HepG2 (cell line): ENCODE measurements at places on chromosomes 11 and 22.

DNA sequence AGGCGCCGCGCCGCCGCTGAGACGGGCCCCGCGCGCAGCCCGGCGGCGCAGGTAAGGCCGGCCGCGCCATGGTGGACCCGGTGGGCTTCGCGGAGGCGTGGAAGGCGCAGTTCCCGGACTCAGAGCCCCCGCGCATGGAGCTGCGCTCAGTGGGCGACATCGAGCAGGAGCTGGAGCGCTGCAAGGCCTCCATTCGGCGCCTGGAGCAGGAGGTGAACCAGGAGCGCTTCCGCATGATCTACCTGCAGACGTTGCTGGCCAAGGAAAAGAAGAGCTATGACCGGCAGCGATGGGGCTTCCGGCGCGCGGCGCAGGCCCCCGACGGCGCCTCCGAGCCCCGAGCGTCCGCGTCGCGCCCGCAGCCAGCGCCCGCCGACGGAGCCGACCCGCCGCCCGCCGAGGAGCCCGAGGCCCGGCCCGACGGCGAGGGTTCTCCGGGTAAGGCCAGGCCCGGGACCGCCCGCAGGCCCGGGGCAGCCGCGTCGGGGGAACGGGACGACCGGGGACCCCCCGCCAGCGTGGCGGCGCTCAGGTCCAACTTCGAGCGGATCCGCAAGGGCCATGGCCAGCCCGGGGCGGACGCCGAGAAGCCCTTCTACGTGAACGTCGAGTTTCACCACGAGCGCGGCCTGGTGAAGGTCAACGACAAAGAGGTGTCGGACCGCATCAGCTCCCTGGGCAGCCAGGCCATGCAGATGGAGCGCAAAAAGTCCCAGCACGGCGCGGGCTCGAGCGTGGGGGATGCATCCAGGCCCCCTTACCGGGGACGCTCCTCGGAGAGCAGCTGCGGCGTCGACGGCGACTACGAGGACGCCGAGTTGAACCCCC lies 798 bp downstream of the BCR start:
- peaks cover 80% of the 10 kb centered on the region for H3K4me1 ChIP-seq
- no peaks in the 10 kb centered on the region; the same call in 1 of the 2 replicates for H3K36me3 ChIP-seq
- peak overlapping the region; percentile 69 for H3K27ac ChIP-seq
- peak overlapping the region; percentile 83 for H3K4me3 ChIP-seq

DNA sequence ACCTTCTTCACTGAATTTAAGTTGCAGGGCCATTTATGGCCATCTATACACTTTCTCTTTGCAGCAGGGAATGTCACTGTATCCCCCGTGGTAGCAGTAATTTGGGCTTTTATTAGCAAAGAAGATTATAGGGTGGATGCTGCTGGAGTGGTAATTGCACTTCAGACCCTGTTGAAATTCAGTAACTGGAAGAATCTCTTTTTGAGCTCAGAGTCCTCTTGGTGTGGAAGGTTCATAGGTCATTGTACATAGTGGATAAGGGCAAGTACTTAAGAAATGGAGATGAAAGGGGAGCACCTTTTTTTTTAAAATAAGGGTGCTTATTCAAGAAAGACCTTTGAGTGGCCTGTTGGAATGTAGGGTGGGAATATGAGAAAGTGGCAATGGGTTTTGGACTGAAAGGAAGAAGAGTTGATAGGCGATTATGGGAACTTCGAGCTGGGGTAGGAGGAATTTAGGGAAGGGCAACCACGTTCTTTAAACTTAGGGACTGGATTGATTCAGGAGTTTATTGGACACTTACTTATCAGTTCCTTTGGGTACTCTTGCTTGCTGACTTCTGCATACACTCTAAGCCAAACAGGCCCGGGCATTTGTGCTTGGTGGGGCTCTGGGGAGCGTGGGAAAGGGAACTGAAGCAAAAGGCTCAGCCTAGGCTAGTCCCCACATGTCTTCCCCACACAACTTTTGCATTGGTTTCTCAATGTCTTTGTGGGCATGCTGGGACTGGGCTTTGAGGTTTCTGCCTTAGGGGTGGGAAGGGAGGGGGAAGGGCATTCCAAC lies 26.5 kb downstream of the CTNND1 start:
- H3K27ac ChIP-seq = peak overlapping the region; percentile 69
- H3K4me1 ChIP-seq = peaks cover 97% of the 10 kb centered on the region
- DNase-seq = peak; percentile 32
- no peaks in the 10 kb centered on the region for H3K27me3 ChIP-seq
- H3K36me3 ChIP-seq = peaks cover 19% of the 10 kb centered on the region

GRCh38 chr11:47225552-47226400 lies 11.0 kb downstream of the DDB2 start:
- no peaks in the 10 kb centered on the region for H3K4me1 ChIP-seq
- no peak overlapping the region for H3K4me3 ChIP-seq
- peaks cover 3% of the 10 kb centered on the region for H3K36me3 ChIP-seq
- H3K27me3 ChIP-seq = no peaks in the 10 kb centered on the region

- no peak overlapping the region for H3K4me3 ChIP-seq
- H3K36me3 ChIP-seq = no peaks in the 10 kb centered on the region
- H3K27me3 ChIP-seq = no peaks in the 10 kb centered on the region
- no peak for DNase-seq
Measured at GRCh38 chr22:16774911-16775500, 50.2 kb downstream of the XKR3 start.

GRCh38 chr11:126140926-126141280 lies 70.5 kb downstream of the RPUSD4 start:
- DNase-seq = no peak
- H3K36me3 ChIP-seq = no peaks in the 10 kb centered on the region
- no peak overlapping the region for H3K4me3 ChIP-seq
- H3K27me3 ChIP-seq = peaks cover 7% of the 10 kb centered on the region; the same call in 1 of the 3 replicates
- H3K4me1 ChIP-seq = peaks cover 62% of the 10 kb centered on the region

GRCh38 chr11:11605181-11605580 lies 16.6 kb downstream of the GALNT18 start:
- no peaks in the 10 kb centered on the region for H3K36me3 ChIP-seq
- DNase-seq = no peak
- H3K4me1 ChIP-seq = no peaks in the 10 kb centered on the region
- peaks cover 44% of the 10 kb centered on the region; the same call in 2 of the 3 replicates for H3K27me3 ChIP-seq

DNA sequence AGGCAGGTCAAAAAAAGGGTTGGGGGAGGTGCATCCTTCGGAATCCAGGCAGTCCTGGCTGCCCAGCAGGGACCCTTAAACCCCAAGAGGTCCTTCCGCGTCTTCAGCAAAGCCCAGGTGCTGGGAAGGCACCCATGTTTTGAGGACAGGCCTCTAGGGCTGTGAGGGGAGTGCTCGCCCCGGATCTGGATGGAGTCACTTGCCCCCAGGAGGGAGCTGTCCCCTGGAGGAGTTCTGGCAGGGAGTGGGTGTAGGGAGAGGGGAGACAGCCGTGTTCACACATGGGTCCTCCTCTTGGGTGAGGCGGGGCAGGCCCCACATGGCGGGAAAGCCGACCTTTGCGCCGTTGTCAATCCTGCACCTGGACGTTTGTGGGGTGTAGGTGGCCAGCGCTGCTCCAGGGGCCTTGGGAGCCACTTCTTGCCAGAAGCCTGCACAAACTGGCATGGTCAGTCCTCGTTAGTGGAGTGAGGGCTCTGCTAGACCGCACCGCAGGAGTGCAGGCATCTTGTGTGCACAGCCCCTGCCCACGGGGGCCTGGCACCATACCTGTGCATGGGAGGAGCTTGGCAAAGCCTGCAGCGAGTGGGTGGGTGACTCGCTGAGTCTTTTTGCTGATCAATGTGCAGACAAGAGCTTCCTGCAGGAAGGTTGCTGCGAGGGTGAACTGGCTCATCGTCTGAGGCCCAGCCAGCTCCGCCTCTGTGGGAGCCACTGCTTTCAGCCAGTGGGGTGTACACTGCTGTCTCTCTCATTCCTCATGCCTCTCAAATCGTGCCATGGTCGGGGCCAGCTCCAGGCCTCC lies 16.0 kb downstream of the PPIL2 start:
- H3K4me3 ChIP-seq = no peak overlapping the region
- peaks cover 17% of the 10 kb centered on the region for H3K4me1 ChIP-seq
- DNase-seq = no peak
- H3K36me3 ChIP-seq = peaks cover 21% of the 10 kb centered on the region

DNA sequence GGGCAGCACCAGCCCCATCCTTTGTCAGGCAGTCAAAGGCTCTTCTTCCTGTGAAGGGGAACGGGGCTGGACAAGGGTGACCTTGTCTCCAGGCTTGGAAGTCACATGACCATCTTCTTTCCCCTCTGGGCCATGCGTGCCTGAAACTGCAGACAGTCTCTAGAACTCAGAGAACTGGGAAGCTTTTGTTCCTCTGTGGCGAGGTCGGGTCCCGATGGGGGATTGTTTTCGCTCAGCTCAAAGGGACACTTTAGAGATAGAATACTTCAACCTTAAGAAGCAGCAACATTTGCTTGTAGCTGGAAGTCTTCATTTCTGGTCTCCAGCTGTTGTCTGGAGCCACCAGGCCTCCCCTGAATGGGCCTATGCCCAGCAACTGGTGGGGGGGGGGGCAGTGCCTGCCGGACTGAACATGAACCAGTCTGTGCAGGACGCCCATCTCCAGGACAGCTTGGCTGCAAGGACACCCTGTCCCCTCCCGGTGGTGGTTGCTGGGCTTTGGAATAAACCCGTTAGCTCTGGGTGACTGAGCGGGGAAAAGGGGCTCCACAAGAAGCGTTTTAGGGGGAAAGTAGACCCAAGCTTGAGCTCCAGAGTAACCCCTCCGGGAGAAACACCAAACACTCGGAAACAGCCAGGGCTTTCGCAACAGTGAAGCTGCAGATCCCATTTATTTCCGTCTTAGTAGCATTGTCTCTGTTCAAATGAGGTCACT lies 55.7 kb upstream of the EMID1 start:
- no peaks in the 10 kb centered on the region for H3K36me3 ChIP-seq
- H3K4me3 ChIP-seq = no peak overlapping the region
- H3K27ac ChIP-seq = no peak overlapping the region
- H3K27me3 ChIP-seq = no peaks in the 10 kb centered on the region
- DNase-seq = peak; percentile 50

GRCh38 chr22:27476729-27477128 lies 324.8 kb downstream of the MN1 start:
- peaks cover 19% of the 10 kb centered on the region; the same call in 2 of the 3 replicates for H3K27me3 ChIP-seq
- H3K36me3 ChIP-seq = no peaks in the 10 kb centered on the region
- no peak overlapping the region for H3K27ac ChIP-seq
- peaks cover 36% of the 10 kb centered on the region for H3K4me1 ChIP-seq
- no peak overlapping the region for H3K4me3 ChIP-seq

- no peaks in the 10 kb centered on the region; the same call in 2 of the 3 replicates for H3K27me3 ChIP-seq
- peak overlapping the region; percentile 54 for H3K27ac ChIP-seq
- peak; percentile 70 for DNase-seq
- peak overlapping the region; percentile 78 for H3K4me3 ChIP-seq
- peaks cover 27% of the 10 kb centered on the region for H3K36me3 ChIP-seq
Measured at GRCh38 chr11:450809-451451, 851 bp downstream of the PTDSS2 start.

- DNase-seq = peak; percentile 82
- peaks cover 19% of the 10 kb centered on the region for H3K36me3 ChIP-seq
- no peak overlapping the region for H3K4me3 ChIP-seq
- no peaks in the 10 kb centered on the region for H3K27me3 ChIP-seq
- no peak overlapping the region for H3K27ac ChIP-seq
Measured at GRCh38 chr11:43830928-43831440, 49.6 kb upstream of the ALKBH3 start.

DNA sequence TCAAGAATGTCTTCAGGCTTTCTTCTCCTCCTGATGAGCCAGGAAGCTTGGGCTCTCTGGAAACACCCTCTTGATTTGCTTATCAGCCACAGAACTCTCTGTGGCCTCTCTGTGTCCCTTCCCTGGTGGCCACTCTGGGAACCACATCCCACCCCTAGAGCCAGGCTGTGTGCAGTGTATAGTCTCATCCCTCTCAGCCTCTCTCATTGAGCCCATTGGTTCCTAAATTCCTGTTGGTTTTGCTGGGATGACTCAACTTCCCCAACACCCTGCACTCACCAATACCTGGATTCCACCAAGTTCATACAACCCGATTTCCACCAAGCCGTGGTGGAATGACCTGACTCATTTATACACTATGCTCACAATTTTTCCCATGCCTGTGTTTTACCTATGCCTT lies 5.2 kb downstream of the IRAG1 start:
- no peaks in the 10 kb centered on the region for H3K4me1 ChIP-seq
- H3K27ac ChIP-seq = no peak overlapping the region
- no peak overlapping the region for H3K4me3 ChIP-seq

DNA sequence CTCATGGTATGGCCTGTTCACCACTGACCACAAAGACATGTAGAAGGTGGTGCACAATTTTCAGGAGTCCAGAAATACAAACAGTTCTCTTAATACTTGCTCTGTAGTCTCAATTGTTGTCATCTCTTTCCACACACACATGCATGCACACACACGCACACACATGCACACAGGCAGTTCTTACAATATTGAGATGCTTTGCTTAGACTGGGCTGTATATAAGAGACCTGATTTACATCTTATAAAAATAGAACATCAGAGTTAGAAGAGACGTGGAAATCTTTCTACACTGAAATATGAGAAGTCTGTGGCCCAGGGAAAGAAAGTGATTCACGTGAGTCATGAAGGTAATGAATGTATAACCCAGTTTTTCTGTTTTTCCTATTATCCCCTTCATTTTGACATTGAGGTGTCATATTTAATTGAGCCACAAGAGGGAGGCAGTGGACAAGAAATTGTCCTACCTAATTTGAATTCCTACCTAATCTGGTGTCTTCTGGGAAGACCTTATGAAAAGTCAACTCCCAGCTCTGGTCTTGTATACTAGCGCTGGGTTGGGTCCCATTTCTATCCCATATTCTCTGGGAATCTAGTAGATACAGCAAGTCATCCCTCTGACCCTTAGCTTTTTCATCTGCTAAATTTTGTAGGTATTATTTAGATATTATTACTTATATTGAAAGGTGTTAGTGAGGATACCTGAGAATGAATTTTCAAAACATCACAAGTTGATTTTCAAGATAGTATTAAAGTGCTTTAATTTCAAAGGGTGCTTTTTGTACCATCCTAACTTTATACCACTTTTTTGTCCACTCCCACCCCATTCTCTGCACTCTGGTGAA lies 14.9 kb upstream of the MS4A4A start:
- no peak overlapping the region for H3K4me3 ChIP-seq
- H3K36me3 ChIP-seq = no peaks in the 10 kb centered on the region
- no peaks in the 10 kb centered on the region for H3K4me1 ChIP-seq
- H3K27ac ChIP-seq = no peak overlapping the region
- no peaks in the 10 kb centered on the region; the same call in 1 of the 2 replicates for H3K27me3 ChIP-seq

GRCh38 chr11:10460611-10461275 lies 5.7 kb downstream of the AMPD3 start:
- H3K36me3 ChIP-seq = no peaks in the 10 kb centered on the region
- H3K27me3 ChIP-seq = no peaks in the 10 kb centered on the region
- peaks cover 8% of the 10 kb centered on the region for H3K4me1 ChIP-seq
- no peak overlapping the region for H3K4me3 ChIP-seq
- no peak for DNase-seq
- no peak overlapping the region for H3K27ac ChIP-seq

- peaks cover 30% of the 10 kb centered on the region for H3K4me1 ChIP-seq
- no peaks in the 10 kb centered on the region for H3K36me3 ChIP-seq
- no peak overlapping the region for H3K27ac ChIP-seq
- H3K4me3 ChIP-seq = no peak overlapping the region
- DNase-seq = no peak
Measured at GRCh38 chr22:19182472-19183157, 4.1 kb upstream of the SLC25A1 start.

DNA sequence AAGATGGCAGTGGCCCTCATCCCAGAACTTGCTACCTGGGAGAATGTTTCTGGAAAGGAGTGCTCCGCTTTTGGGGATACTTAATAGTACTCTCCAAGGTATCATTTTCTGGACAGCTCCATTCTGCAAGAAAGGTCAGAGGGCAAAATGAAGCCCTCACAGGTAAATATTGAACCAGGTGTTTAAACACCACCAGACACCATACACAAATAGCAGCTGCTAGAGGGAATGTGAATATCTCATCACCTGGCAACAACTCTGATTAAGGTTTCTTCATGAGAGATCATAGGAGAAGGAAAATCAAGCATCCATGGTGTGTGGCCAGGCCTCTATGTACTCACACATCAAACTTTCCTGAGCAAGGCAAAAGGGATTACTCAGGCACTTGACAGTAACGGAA lies 226.1 kb upstream of the FAT3 start:
- no peaks in the 10 kb centered on the region for H3K36me3 ChIP-seq
- H3K4me3 ChIP-seq = no peak overlapping the region
- no peak for DNase-seq
- H3K27ac ChIP-seq = no peak overlapping the region
- no peaks in the 10 kb centered on the region for H3K4me1 ChIP-seq
